Naive thymus-derived CD4-positive, alpha-beta T cell (primary cell): ENCODE measurements at places on chromosomes 1 and 21. TPM values are rescaled to one million over a fixed set of nuclear protein-coding genes. Genes with fewer than 3 reads are reported as not detected.

GJB3 gene
- total RNA-seq = not detected

NTMT2 gene
- not detected for total RNA-seq

KCNK1 gene
- not detected for total RNA-seq

ZNF593OS gene
- total RNA-seq = not detected

WDR4 gene
- 30.5 TPM for total RNA-seq

NUP210L gene
- total RNA-seq = 0.16 TPM

HSD3B1 gene
- not detected in 2 replicates for total RNA-seq

SPATA21 gene
- not detected for total RNA-seq

RIPK4 gene
- total RNA-seq = 0.30 TPM

ETV3L gene
- total RNA-seq = not detected in 2 replicates

HEYL gene
- 0.08 TPM for total RNA-seq

LCE6A gene
- not detected for total RNA-seq

OR2T33 gene
- total RNA-seq = not detected

BSND gene
- not detected for total RNA-seq

NAXE gene
- total RNA-seq = 25.6 TPM

EFNA3 gene
- total RNA-seq = 1.7 TPM

ZNF683 gene
- 0.51 TPM for total RNA-seq

NR5A2 gene
- total RNA-seq = not detected

MMP23B gene
- total RNA-seq = 12.8 TPM

PADI1 gene
- total RNA-seq = not detected

UBE4B gene
- 37.9 TPM for total RNA-seq

MYBPHL gene
- not detected for total RNA-seq

CFAP141 gene
- total RNA-seq = not detected

FALEC gene
- not detected for total RNA-seq

FCRL2 gene
- total RNA-seq = 3.2 TPM

TCHHL1 gene
- total RNA-seq = not detected
